ENCODE measurements at places on chromosomes 2 and 18.
A peak's percentile ranks its signal among the peaks of the same experiment; 100 is the strongest.

GRCh38 chr2:65313126-65313953 lies 85.7 kb downstream of the ACTR2 start:
- DNase-seq, result no peak

DNA sequence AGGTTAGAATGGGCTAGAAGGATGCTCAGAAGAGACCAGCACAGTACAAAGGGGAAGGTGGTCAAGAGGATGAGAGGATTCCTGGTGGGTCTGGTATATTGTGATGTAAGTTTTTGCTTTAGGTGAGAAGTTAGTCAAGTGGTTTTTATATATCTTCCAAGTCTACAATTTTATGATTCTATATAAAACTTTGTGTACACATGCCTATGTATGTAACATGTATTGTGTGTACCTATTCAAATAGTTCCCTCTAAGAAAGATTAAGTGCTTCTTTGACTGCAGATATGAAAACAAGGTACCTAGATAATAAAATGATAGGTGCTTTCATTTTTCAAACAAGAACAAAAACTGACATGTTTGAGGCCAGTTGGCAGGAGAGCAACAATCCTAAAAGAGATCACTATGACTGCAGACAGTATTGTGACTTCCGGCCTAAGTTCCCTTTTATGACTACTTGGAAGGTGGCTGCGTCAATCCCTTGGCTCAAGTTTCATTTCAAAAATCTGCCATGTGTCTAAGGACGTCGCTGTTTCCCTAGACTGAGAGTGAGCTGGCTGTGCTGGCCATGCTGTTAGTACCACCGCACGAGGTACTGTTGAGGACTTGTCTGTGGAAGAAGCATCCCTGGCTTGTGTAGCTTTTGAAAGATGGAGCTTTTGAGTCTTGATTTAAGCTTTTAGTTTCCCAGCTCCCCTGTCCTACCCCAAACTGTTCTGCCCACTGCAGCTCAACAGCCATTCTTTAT lies 123.1 kb downstream of the PRPF40A start:
- DNase-seq, result no peak

DNA sequence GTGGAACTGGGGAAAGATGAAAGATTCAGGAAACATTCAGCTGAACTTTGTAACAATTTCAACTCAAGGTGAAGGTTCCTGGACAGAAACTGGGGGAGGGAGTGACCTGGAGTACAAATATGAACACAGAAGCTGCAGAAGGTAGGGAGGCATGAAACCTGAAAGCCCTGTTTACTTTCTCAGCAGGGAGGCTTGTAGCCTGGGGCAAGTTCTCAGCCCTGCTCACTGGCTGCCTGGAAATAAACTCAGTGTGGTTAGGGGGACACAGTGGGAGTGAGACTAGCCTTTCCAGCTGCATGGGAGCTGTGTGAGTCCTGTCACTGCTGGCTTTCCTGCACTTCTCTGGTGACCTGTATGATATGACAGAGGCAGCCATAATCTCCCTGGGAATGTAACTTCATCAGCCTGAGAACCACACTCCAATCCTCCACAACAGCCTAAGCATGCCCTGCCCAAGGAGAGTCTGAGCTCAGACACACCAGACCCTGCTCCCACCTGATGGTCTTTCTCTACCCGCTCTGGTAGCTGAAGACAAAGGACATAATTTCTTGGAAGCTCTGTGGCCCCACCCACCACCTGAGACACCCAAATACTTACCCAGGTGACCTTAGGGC lies 77.0 kb downstream of the ZSWIM2 start:
- peak; percentile 7 for DNase-seq

GRCh38 chr2:241248897-241249296 lies 60.4 kb downstream of the ANO7 start:
- DNase-seq, result no peak

DNA sequence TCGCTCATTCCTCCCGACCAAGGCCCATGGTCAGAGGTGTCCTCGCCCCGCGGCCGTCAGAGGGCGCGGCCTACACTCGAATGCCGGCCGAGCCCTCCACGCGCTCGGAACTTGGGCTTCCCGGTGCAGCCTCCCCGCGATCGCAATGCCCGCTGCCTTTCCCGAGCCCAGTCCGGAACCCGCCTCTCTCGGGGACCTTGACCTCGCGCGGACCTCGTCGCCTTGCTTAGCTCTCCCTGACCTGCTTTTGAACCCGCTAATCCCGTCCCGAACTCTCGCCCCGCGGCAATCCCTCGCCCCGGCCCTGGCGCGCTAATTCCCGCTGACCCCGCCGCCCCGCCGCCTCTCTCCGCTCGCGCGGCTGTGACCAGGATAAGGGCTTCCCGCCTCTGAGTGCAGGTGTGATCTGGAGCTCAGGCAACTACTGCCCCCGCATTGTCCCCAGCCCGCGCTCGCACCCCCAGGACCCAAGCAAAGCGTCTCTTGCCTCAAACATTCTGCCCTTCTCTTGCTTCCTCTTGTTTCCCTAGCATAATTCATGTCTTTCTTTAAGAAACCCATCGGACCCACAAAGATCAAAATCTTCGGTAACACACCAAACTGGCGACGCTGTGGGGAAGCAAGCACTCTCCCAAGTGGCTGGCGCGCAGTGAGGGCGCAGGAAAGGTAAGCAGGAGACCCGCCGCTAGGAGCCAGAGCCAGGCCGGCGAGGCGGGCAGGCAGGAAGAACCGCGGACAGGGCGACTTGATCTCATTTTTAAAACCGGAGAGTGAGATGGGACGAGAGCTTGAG lies 46.6 kb upstream of the ATP6V1B1 start:
- DNase-seq, result no peak

DNA sequence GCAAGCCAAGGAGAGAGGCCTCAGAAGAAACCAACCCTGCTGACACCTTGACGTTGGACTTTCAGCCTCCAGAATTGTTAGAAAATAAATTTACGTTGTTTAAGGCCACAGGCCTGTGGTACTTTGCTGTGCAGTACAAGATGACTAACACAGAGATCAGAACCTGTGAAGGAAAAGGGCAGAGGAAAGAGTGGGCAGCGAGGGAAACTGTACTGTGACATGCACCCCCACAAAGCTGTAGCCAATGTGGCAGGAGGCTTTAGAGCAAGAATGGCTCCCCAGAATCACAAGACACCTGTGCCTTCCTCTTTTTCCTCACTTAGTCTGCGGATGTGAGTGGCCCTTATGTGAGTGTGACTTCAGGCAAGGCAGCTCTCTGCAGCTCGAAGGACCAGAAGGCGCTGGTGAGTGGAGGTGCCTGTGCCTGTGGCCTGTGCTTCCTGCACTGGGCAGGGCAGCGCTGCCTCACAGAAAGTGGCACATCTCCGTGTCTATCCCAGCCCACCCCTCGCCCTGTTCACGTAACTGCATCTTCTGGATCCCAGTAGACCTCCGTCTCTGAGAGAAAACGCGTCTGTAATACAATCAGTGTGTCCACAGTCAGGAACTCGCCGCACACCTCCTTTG lies 89.5 kb downstream of the MRPS9 start:
- DNase-seq, result no peak
